ENCODE measurements at places on chromosomes 5 and 9.

- DNase-seq = peak; percentile 57
Measured at GRCh38 chr9:32968101-32969011, 33.1 kb downstream of the APTX start.

DNA sequence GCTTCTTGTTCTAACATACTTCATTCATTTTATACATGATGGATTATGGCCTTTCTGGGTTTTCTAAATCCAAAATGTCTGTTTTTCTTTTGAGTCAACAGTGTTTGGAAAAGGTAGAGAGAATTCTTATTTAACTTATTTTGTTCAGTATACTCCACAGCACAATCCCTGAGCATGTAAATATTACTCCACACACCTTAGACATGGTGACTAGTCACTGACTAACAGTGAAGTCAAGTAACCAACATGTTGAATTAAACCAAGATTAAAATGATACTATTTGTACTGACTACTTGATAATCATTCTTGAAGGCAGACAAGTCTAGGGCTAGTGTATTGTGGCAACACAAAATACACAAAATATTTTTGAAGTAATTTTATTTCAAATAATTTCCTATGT lies 55.0 kb downstream of the HAPLN1 start:
- DNase-seq = no peak

DNA sequence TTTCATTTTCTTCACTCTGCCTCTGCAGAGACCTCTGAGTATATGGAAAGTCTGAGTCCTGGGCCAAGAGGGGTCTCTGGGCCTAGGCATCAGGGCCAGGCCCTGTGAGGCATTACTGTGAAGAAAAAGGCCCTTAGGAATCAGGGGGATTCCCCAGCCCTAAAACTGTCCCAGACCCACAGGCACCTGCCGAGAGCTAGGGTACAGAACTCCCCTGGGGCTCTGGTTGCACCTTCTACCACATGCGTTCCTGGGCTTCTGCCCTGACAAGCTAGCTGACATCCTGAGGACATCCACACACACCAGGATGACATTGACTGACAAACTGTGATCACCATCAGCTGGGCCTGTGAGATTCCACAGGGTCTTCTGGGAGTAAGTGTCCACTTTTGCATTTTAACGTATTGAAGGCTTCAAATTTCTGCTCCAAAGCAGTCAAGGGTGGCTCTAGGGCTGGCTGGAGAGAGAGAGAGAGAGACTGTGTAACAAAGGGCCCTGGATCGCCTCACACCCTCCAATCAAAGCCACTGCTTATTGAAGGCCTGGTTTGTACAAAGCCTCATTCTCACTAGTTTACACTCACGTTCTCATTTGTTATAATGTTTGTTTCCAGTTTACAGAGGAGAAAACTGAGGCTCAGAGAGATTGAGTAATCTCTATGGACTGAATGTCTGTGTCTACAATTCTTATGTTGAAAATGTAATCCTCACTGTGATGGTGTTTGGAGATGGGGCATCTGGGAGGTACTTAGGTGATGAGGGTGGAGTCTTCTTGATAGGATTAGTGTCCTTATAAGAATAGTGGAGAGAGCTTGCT lies 45.1 kb downstream of the TGFBI start:
- DNase-seq = no peak

DNA sequence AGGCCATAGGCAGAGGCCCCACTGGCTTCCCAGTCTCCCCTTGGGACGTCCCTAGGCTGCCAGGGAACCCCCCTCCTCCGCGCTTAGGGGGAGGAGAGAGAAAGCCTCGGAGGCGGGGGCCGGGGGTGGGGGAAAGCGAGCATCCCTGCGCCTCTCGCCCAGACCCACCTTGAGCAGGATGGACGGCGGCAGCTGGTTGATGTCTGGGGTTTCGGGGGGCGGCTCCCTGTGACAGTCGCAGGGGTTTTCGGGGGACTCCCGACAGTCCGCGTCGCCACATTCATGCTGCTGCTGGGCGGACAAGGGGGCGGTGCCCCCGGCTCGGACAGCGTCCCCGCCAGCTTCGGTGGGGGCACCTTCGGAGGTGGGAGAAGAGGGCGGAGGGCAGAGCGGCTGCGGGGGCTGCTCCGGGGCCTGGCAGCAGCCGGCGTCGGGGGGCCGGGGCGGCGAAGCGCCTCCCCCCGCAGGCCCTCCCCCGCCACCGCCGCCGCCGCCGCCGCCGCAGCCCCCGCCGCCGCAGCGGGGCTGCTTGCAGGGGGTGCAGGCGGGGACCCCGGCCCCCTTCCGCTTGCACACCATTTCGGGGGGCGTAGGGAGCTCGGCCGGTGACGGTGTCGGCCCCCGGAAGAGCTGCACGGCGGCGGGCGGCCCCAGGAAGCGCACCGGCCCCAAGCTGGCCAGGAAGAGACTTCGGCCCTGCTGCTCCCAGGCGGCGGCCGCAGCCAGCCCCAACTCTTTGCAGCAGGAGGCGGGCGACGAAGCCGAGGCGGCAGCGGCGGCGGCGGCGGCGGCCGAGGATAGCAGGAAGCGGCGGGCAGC lies 1.2 kb downstream of the FBXL17 start:
- DNase-seq = peak; percentile 13

GRCh38 chr5:179337796-179338676 lies 7.2 kb downstream of the ADAMTS2 start:
- DNase-seq = no peak

GRCh38 chr5:17089690-17090089 lies 127.7 kb upstream of the BASP1 start:
- DNase-seq = peak; percentile 57

DNA sequence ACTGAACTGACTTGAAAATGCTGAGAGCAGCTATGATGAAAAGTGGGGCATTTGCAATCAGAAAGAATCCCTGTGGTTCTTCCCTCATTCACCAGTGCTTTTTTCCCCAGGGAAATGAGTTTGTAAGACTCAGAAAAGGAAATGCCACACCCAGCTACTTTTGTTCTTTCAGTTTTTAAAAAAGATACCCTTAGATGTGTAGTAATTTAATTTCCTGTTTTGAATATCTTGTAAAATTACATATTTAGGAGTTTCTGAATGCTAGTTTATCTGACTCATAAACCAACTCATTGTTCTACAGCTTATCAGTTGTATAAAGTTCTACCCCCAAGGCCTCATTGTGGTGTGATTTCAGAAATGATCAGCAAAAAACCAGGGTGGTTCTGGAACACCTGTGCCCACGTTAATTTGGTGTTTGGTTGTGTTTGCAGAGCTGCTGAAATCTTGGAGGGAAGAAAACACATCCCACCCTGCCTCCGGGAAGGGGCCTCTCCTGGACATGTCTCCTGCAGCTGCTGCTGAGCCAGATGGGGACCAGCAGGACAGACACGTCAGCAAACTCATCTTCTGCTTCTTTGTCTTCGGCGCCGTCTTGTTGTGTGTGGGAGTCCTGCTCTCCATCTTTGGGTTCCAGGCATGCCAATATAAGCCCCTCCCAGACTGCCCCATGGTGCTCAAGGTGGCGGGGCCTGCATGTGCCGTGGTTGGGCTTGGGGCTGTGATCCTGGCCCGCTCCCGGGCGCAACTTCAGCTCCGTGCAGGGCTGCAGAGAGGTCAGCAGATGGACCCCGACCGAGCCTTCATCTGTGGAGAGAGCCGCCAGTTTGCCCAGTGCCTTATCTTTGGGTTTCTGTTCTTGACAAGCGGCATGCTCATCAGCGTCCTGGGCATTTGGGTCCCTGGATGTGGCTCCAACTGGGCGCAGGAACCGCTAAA lies 2.8 kb downstream of the TMEM171 start:
- peak; percentile 46 for DNase-seq

DNA sequence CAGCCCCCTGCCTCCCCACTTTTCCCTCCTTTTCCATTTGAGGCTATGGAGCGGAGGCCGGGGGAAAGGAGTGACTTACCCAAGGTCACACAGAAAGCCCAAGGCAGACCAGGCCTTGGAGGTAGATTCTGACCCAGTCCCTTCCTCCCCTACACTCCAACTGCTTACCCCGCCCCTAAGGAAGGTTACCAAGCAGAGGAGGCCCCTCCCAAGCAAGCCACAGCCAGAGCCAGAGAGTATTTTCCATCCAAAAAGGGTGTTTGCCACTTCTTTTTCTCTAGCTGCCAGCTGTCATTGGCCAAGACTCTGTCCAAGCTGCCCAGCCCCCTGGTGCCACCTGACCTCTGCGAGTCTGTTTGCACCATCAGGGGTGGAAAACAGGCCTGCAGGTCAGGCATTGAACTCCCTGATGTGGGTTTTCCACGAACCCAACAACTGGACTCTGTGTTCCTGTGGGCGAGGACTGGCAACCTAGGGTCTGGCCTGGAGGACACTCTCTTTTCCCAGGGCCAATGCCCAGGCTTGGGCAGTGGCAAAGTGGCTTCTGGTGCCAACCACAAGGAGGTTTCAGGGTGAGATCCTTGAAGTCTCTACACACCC lies 6.3 kb upstream of the ASS1 start:
- DNase-seq = no peak

GRCh38 chr9:73613092-73613701 lies 461.5 kb downstream of the ANXA1 start:
- DNase-seq = no peak

GRCh38 chr9:2624051-2624682 lies 2.6 kb downstream of the VLDLR start:
- DNase-seq = no peak

- DNase-seq = no peak
Measured at GRCh38 chr5:96636046-96636445, 26.1 kb upstream of the CAST start.

DNA sequence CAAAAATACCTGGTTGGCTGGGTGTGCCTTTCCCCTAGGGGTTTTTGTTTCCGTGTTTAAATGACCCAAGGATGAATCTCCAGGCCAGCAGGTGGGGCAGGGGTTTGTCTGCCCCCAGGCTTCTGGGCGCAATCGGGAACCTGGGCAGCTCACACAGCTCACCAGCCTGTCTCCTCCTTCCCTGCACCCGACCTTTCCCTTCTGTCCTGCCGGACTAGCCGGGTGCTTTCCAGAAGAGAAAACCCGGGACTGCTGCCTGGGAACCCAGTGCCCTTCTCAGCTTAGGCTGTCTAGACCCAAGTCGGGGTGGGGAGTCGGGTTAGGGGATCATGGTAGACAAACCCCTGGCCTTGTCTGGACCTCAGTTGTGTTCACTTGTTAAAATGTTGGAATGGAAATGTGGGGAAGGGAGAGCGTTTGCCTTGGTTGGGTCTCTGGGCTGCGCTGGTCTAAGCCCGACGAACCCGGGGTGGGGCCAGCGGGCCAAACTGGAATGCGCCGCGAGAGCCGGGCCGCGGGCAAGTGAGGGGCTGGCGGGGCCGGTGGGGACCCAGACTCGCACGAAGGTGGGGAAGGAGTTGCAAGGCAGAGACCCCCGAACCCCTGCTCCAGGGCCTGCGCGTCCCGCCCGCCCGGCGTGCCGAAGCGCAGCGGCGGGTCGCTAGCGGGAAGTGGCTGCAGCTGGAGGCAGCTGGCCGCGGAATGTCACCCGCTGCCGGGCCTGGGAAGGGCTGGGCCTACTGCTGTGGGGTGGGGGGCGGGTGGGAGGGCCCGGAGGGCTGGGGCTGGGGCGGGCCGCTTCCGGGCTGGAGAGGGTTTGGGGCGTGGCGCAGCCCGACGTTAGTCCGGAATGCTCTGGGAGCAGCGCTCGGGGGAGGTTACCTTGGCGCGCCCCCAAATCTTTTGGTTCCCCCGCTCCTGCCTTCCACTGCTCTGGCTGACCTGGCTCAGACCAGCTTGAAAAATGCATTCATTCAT lies 84.6 kb downstream of the DAB2IP start:
- peak; percentile 25 for DNase-seq
